ENCODE measurements at places on chromosomes 2 and 18. TPM values are rescaled to one million over a fixed set of nuclear protein-coding genes. Genes with fewer than 3 reads are reported as not detected.

Gene GULP1
- total RNA-seq = 44.7 TPM

Gene AGPS
- total RNA-seq = 21.8 TPM

- no peak for ATAC-seq
These were observed 45.7 kb upstream of the MYCN start for GRCh38 chr2:15894481-15895144.

- ATAC-seq = peak; percentile 92
These were observed at the start of gene TAF1B for GRCh38 chr2:9843229-9844035. TSS of gene TAF1B (plus strand) at chr2:9843474. CDS start at chr2:9843542, 68 bp downstream.

Gene VIT
- total RNA-seq = not detected

DNA sequence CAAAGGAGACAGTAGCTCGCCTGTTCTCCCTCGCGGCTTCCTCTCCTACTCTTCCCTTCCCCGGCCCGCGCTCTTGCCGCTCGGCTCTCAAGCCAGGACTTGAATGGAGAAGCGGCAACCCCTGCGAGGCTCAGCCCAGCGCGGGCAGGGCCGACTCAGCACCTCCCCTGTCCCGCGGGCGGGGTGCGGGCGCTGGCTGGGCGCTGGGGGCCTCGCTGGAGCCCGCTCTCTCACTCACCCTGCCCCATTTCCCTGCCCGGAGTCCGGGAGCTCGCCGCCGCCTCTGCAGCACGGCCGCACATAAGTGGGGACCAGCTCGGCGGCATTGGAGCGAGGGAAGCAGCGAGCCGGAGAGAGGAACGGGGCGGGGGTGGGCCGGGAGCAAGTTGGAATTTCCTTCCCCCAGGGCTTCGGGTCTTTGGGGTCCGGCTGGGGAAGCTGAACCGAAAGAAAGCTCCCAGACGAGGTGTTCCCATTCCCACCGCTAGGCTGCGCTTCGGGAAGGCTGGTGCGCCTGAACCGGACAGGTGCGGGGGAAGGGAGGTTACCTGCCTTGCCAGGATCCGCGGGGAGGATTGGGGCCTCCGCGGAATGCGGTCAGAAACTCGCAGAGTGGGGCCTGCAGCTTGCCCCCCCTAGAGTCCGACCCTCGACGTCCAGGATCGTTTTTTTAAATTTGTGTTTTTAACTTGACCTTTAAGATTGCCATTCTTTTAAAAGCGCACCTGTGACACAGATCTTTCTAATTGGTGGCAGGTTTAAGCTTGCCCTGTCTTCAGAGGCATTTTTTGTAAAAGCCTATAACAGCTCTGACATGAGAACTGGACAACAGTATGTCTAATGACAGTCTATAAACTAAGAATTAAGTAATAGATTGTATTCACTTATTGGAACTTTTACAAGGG is at the start of gene COBLL1:
Gene COBLL1 (minus strand): TSS at position 105 of the 905 bp plus-strand sequence. CDS start 627 bp downstream, outside the sequence.
- peak; percentile 81 for ATAC-seq

GRCh38 chr2:48993576-48993975 is 160.7 kb downstream of the FSHR start:
- no peak for ATAC-seq

DNA sequence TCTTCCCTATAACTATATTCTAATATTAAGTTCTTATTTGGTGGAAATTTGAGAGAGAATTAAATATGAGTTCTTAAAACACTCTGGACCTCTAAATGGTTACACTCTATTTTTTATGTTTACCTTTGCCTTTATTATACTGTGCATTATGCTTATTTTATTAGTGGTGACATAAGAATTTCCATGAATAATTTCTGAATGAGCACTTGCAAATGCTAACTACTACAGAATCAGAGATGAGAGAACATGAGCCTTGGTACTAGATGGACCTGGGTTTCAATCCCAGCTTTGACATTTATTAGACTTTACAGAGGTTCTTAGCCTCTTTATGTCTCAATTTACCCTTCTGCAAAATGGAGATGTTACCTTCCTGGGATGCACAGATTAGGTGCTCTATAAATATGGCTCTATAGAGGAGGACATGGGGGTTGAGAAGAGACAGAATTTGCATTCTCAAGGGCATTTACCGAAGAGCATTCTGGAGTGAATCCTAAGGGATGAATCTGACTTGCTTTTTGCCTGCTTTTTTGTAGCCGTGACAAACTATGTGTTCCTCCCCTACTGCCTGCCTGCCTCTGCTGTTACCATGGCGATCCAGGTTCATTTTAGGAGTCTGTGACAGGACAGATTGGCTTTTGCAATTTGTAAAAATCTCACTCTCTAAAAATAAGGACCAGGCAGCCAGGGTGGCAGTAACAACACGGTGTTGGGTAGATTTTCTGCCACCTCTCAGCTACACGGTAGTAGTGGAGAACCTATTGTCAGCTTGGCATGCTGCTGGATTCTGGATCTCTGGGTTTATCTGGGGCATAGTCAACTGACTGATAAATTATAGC is 20.7 kb upstream of the CNRIP1 start:
- peak; percentile 49 for ATAC-seq

DNA sequence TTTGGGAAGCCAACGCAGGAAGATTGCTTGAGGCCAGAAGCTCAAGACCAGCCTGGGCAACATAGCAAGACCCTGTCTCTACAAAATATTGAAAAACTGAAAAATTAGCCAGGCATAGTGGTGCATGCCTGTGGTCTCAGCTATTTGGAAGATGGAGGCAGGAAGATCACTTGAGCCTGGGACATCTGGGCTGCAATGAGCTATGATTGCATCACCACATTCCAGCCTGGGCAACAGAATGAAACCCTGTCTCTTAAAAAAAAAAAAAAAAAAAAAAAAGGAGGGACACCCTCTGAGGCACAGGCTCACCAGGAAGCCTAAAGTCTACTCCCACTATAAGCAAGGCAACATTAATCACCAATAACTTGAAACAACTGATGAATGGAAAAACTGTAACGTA is 151.1 kb downstream of the CCDC148 start:
- no peak for ATAC-seq

DNA sequence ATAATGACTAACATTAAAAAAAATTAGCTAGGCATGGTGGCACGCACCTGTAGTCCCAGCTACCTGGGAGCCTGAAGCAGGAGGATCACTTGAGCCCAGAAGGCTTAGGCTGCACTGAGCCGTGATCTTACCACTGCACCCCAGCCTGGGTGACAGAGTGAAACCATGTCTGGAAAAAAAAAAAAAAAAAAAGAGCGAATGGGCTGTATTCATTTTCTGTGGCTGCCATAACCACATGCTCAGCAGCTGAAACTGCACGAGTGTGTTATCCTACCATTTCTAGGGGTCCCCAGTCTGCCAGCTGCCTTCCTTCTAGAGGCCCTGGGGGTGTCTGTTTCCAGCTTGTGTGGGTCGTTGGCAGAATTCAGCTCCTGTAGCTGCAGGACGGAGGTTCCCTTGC is 247.8 kb downstream of the EIPR1 start:
- no peak for ATAC-seq

- ATAC-seq = no peak
These were observed 18.6 kb upstream of the RMC1 start for GRCh38 chr18:23484561-23485182.

DNA sequence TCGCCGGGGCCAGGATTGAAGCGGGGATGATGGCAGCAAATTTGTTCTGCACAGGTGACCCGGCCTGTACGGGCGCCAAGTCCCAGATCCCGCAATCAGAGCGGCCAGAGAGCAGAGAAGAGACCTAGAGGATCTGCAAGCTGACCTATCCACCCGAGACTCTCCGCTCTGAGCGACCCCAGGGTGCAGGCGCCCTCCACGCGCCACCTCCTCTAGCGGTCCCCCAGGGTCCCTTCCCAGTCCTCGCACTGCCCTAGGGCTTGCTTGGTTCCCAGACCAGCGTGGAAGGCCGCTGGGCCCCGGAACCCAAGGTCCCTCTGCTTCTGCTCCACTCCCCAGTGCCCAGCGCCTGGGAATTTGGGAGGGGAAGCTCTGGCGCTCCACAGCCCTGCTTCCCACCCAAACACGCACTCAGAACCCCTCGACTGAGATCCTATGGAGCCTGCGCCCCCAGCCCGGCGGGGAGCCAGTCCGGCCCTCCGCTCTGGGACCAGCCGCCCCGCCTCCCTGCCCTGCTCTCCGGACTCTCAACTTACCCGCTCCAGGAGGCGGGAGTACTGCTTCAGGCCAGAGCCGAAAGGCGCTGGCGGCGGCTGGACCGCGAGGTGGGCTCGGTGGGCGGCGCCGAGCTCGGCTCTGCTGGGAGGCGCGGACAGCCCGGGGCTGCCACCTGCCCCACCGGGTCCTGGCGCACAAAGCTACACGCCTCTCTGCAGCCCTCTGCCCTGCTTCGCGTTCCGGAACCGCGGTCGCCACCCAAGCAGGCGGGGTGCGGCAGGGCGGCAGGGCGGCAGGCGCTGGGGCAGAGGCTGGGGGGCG is 3.0 kb upstream of the SIX3 start:
- peak; percentile 9 for ATAC-seq

- peak; percentile 43 for ATAC-seq
These were observed 75.4 kb downstream of the NCKAP5 start for GRCh38 chr2:133492719-133493380.

- ATAC-seq = no peak
These were observed 245.8 kb downstream of the SOX11 start for GRCh38 chr2:5937851-5938565.

DNA sequence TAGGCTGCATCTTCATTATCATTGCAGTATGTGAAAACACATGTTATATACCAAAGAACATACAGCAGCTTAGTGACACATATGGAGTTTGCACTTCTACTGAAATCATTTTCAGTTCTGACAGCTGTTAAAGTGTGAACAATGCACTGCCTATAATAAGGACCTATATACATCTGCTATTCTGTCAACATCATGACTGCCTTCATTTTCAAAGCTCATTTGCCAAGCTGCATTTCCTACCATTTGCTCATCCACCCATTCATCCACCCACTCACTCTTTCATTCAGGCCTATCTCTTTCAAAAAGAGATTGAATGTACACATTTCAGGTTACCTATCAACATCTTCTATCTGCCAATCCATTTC is 81.7 kb upstream of the STK17B start:
- no peak for ATAC-seq

DNA sequence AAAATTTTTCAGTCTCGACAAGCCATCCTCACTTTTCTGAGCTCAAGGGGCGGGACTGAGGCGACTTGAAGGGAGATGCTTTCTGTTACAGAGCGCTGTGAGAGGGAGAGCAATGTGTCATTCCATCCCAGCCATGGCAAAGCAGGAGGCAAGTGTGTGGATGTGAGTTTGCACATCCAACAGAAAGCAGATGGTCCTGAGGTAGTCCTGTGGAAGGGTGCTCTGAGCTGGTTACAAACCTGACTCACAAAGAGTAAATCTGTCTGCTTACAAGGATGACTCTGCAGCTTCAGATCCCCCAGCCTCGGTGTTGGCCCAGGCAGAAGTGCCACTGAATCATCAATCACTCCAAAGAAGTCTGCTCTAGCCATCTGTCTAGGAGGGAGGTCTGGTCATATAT is 482.0 kb upstream of the DCC start:
- ATAC-seq = no peak

DNA sequence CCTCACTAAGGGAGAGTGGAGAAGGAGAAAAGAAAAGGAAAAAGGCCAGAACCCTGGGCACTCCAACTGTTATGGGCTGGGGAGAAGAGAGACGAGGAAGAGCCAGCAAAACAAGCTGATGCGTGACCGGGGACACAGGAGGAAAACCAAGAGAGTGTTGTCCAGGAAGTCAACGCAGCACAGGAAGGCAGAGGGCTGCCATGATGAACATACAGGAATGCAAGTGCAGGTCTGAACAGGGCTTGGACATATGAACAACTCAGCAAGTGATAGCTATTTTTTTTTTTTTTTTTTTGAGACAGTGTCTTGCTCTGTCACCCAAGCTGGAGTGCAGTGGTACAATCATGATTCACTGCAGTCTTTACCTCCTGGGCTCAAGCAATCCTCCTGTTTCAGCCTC is 28.4 kb downstream of the SIX3 start:
- ATAC-seq = no peak

Gene DPP4
- total RNA-seq = 1.0 TPM

Gene TMEFF2
- not detected for total RNA-seq

DNA sequence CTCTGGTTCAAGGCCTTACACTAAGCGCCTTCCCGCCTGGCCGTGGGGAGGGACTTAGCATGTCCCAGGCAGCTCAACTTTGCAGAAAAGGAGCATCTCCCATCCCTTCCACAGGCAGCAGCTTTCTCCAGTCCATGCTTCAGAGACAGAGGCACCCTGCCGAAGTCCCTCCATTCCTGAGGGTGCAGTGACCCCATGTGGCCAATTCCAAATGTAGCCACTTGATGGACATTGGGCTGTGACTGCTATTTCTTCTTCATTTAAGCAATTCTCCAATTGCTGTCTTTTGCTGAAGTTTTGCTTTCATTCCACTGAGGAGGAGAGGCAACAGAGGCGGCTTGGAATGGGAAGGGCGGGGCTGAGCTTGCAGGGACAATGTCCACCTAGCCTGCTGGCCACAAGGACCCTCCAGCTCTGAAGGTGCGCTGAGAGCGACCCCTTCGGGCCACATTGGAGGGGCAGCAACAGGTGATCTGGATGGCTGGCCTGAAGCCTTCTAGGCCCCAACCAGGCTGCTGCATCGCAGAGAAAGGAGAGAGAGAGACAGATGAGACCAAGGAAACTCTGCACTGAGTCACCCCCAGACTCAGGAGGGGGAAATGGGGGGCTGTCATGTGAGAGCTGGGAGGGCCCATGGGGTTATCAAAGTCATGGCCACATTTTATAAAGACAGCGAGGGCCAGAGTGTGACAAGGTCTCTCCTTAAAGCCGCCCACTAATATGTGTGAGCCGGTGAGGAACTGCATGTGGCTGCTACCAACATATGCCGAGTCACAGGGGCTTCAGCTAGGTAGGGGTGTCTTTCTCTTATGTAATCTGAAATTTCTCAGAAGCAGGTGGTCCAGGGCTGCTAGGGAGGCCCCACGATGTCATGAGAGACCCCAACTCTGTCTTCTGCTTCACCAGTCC is 61.3 kb downstream of the LONRF2 start:
- peak; percentile 81 for ATAC-seq

- no peak for ATAC-seq
These were observed 864 bp downstream of the E2F6 start for GRCh38 chr2:11465110-11465484.

GRCh38 chr18:68181956-68182355 is 533.0 kb downstream of the TMX3 start:
- no peak for ATAC-seq

Gene PTPRM
- total RNA-seq = 106 TPM

Gene REG1B
- total RNA-seq = not detected

Gene PRLH
- not detected for total RNA-seq

Gene LIMS2
- 1.1 TPM for total RNA-seq

DNA sequence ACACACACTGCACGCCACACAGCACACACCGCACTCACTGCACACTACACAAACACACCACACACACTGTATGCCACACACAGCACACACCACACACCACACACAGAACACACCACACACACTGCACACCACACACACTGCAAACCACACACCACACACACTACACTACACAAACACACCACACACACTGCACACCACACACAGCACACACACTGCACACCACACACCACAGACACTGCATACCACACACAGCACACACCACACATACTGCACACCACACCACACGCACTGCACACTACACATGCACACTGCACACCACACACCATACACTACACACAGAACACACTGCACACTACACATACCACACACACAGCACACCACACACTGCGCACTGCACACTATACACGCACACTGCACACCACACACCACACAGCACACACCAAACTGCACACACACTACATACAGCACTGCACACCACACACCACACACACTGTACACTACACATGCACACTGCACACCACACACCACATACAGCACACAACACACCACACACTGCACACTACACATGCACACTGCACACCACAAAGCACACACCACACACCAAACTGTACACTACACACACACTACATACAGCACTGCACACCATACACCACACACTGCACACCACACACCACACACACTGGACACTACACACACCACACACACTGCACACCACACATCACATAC is 59.6 kb downstream of the ASB1 start:
- ATAC-seq = no peak

Measured in motor neuron (in vitro differentiated cells).